Osteocyte (in vitro differentiated cells): ENCODE measurements at places on chromosomes 7 and 10.

GRCh38 chr7:22055226-22055625 is 109.5 kb upstream of the CDCA7L start:
- H3K4me3 ChIP-seq, result no peak overlapping the region
- DNase-seq, result no peak
- H3K4me1 ChIP-seq, result no peaks in the 10 kb centered on the region
- no peaks in the 10 kb centered on the region for H3K36me3 ChIP-seq
- H3K27me3 ChIP-seq, result peaks cover 15% of the 10 kb centered on the region

DNA sequence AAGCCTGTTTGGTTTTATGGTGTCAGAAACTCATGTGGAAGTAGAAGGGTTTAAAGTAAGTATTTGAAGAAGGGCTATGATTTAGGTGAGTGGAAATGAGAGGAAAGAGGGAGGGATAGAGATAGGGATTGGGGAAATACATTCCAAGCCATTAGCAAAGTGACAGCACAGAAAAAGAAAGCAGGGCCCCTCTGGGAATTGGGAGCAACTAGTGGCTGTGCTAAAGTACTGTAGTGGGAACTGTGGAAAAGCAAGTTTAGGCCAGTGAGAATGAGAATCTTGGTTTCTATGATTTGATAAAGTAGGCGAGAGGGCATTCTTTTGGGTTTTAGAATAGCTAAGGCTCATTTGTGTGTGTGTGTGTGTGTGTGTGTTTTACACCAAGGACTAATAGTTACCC is 5.0 kb downstream of the PRKG1 start:
- H3K36me3 ChIP-seq, result no peaks in the 10 kb centered on the region
- H3K4me1 ChIP-seq, result peaks cover 13% of the 10 kb centered on the region
- no peaks in the 10 kb centered on the region for H3K27me3 ChIP-seq

DNA sequence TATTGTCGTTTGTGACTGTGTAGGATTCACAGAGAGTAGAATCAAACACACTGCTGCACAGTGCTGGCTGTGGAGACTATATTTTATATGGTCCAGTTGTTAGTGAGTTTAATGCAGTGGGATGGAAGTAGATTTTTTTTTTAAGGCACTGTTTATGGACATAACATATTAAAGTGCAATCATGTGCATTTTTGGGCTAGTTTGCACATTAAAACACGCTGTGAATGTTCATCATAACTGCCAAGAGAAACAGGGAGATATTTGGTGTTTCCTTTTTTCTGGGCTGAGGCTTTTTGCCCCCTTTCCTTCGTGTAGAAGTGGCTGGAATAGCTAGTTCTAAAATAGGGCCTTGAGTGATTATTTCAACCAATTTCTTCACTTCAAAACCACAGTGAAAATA is 139.2 kb downstream of the MYOF start:
- peak overlapping the region; percentile 62 for H3K27ac ChIP-seq
- no peak for DNase-seq
- peaks cover 69% of the 10 kb centered on the region for H3K36me3 ChIP-seq
- no peak overlapping the region for H3K4me3 ChIP-seq
- H3K4me1 ChIP-seq, result peaks cover 21% of the 10 kb centered on the region
- no peaks in the 10 kb centered on the region for H3K27me3 ChIP-seq

DNA sequence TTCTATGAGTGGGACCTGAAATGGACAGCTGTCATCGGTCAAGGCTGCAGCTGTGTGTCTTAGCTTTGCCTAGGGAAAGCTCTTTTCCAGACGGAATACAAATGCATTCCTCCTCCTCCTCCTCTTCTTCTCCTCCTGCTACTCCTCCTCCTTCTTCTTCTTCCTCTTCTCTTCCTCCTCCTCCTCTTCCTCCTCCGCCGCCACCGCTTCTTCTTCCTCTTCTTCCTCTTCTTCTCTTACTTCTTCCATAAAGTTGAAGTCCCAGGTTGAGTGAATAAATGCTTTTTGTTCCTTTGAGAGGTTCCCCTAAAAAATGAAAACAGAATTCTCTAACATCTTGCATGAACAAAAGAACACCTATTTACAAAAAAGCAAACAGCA is 28.7 kb downstream of the KLF6 start:
- DNase-seq, result peak; percentile 17
- no peak overlapping the region for H3K27ac ChIP-seq
- H3K4me1 ChIP-seq, result peaks cover 7% of the 10 kb centered on the region
- H3K36me3 ChIP-seq, result no peaks in the 10 kb centered on the region
- no peak overlapping the region for H3K4me3 ChIP-seq

- H3K36me3 ChIP-seq, result peaks cover 22% of the 10 kb centered on the region
- no peak for DNase-seq
- H3K4me1 ChIP-seq, result no peaks in the 10 kb centered on the region
- H3K27me3 ChIP-seq, result no peaks in the 10 kb centered on the region
These were observed 19.3 kb downstream of the VKORC1L1 start for GRCh38 chr7:65892161-65892560.

DNA sequence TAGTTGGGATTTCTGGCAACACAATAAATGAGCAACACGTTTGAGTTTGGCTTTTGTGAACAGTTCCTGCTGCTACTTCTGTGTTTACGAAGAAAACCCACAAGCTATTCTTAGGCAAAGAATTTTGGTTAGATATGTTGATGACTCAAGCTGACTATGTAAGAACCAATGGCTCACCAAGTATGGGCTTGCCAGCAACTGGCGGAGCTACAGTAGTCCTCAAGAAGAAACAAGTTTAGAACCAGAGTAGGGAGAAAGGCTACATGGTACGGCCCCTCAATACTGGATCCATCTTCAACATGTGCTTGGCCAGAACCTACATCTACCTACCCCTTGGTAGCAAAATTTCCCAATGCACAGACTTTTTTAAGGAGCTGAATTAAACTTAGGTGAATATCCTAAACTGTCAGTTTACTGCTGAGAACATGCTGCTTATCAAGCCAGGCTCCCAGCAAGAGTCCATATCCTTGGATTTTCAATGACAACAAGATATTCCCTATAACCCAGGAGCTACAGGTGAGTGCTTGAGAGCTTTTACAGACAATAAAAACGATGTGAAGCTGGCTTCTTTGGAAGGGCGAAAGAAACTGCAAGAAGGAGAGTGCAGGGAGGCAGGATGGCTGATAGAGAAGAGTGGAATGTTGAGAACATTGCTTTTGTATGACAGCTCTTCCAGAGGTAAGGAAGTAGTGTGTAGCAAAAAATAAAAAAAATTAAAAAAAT is 74.3 kb upstream of the ASAH2 start:
- peaks cover 3% of the 10 kb centered on the region for H3K36me3 ChIP-seq
- DNase-seq, result no peak
- no peak overlapping the region for H3K4me3 ChIP-seq
- H3K27me3 ChIP-seq, result no peaks in the 10 kb centered on the region
- H3K27ac ChIP-seq, result peak overlapping the region; percentile 16
- peaks cover 26% of the 10 kb centered on the region for H3K4me1 ChIP-seq

GRCh38 chr10:27388761-27389399 is 115.2 kb upstream of the RAB18 start:
- no peaks in the 10 kb centered on the region for H3K36me3 ChIP-seq
- H3K4me1 ChIP-seq, result peaks cover under 1% of the 10 kb centered on the region
- DNase-seq, result no peak
- H3K27ac ChIP-seq, result no peak overlapping the region
- H3K4me3 ChIP-seq, result no peak overlapping the region

GRCh38 chr7:128206747-128207500 is 34.2 kb upstream of the LEP start:
- no peak for DNase-seq
- no peaks in the 10 kb centered on the region for H3K36me3 ChIP-seq
- H3K27ac ChIP-seq, result no peak overlapping the region
- H3K4me1 ChIP-seq, result peaks cover 4% of the 10 kb centered on the region

GRCh38 chr7:28986028-28986764 is 28.1 kb upstream of the TRIL start:
- peaks cover 40% of the 10 kb centered on the region for H3K4me1 ChIP-seq
- H3K27ac ChIP-seq, result peak overlapping the region; percentile 27
- no peaks in the 10 kb centered on the region for H3K27me3 ChIP-seq
- H3K4me3 ChIP-seq, result no peak overlapping the region

GRCh38 chr10:130400890-130401289 is 264.7 kb downstream of the GLRX3 start:
- no peaks in the 10 kb centered on the region for H3K27me3 ChIP-seq
- no peaks in the 10 kb centered on the region for H3K4me1 ChIP-seq
- H3K36me3 ChIP-seq, result no peaks in the 10 kb centered on the region
- no peak overlapping the region for H3K27ac ChIP-seq

- H3K27me3 ChIP-seq, result no peaks in the 10 kb centered on the region
- no peak overlapping the region for H3K4me3 ChIP-seq
- no peak overlapping the region for H3K27ac ChIP-seq
- H3K4me1 ChIP-seq, result no peaks in the 10 kb centered on the region
- DNase-seq, result no peak
These were observed 8.7 kb upstream of the PTPN12 start for GRCh38 chr7:77528368-77528767.

DNA sequence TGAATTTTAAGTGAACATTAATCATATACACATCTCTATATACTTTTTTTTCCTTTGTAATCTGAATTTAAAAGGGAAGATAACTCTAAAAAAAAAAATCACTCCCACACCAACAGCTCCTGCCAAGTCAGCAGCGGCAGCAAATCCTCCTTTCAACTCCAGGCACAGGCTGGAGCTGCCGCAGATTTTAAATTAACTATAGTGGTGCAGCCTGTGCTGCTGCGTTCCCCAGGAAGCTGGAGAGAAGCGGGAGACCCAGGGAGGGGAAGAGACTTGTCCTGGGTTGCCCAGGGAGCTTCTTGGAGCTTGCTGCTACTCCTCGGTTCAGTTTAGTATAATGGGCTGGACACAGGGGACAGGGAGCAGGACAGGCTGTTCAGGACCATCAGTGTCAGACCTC is 32.6 kb upstream of the HSPB1 start:
- peaks cover 13% of the 10 kb centered on the region for H3K4me1 ChIP-seq
- no peak for DNase-seq
- H3K36me3 ChIP-seq, result no peaks in the 10 kb centered on the region
- no peak overlapping the region for H3K27ac ChIP-seq
- H3K4me3 ChIP-seq, result no peak overlapping the region

DNA sequence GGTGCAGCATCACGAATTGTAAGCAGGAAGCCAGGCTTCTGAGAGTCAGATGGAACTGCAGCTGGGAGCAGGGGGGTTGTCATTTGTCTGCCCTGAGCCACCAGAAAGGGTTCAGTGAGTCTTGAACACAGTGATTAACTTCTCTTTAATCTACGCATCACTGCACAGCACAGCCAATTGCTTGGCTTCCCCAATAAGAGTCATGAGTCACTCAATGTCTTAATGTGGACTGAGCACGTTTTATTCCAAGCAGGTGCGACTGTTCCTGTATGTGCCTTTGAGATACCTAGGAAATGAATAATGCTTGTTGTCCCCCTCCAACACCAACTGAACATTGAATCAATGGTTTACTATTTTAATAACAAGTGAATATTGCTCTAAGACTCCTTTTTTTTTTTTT is 26.0 kb upstream of the PLEKHA1 start:
- no peaks in the 10 kb centered on the region for H3K36me3 ChIP-seq
- DNase-seq, result no peak
- peaks cover 10% of the 10 kb centered on the region for H3K4me1 ChIP-seq

DNA sequence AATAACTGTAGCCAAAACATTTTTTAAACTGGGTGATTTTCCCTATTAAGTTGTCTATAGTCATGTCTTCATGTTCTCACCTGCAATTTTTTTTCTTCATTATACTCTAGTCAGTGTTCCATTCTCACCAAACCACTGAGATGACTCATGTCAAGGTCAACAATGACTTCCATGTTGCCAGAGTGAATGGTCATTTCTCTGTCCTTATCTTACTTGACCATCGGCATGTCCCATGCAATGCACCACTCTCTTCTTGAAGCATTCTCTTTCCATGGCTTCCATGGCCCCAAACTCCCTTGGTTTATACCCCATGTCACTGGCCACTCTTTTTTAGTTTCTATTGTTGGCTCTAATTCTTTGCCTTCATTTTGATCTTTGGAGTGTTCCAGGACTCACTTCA is 173.9 kb downstream of the PPP1R17 start:
- H3K4me3 ChIP-seq, result no peak overlapping the region
- DNase-seq, result no peak
- no peaks in the 10 kb centered on the region for H3K27me3 ChIP-seq
- H3K36me3 ChIP-seq, result peaks cover 58% of the 10 kb centered on the region

- peaks cover 2% of the 10 kb centered on the region for H3K4me1 ChIP-seq
- peaks cover 11% of the 10 kb centered on the region for H3K27me3 ChIP-seq
- no peak for DNase-seq
- H3K4me3 ChIP-seq, result no peak overlapping the region
These were observed 42.8 kb upstream of the GNA12 start for GRCh38 chr7:2886900-2887299.

DNA sequence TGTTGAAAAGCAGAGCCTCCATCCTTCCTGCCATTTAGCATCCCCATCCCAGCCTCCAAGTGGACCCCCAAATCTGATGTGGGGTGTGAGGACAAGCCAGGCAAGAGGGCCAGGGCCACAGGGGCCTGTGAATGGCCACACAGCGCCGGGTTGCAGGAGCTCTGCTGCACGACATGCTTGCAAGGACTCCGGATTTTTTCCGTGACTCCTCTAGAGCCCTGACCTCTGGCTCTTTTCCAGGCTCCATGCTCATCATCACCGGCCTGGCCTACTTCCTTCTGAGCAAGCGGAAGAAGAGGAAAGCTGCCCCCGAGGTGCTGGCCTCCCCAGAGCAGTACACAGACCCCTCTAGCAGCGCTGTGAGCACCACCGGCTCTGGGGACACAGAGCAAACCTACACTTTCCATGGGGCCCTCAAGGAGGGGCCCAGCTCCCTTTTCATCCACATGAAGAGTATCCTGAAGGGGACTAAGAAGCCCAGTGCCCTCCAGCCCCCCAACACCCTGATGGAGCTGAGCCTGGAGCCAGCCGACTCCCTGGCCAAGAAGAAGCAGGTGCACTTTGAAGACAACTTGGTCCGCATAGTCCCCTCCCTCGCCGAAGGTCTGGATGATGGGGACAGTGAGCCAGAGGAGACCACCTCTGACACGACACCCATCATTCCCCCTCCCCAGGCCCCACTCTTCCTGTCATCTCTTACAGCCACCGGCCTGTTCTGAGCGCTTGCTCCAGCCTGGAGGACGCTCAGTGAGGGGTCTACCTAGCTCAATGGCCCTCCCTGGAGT is 23.5 kb downstream of the TMEM72 start:
- H3K36me3 ChIP-seq, result no peaks in the 10 kb centered on the region
- no peak for DNase-seq
- no peak overlapping the region for H3K4me3 ChIP-seq
- H3K27ac ChIP-seq, result peak overlapping the region; percentile 44

GRCh38 chr7:83096065-83096580 is 66.6 kb downstream of the PCLO start:
- H3K4me3 ChIP-seq, result no peak overlapping the region
- no peak overlapping the region for H3K27ac ChIP-seq
- H3K36me3 ChIP-seq, result no peaks in the 10 kb centered on the region
- no peaks in the 10 kb centered on the region for H3K4me1 ChIP-seq
- no peak for DNase-seq
- H3K27me3 ChIP-seq, result peaks cover 3% of the 10 kb centered on the region

GRCh38 chr10:27457261-27457945 is 46.7 kb upstream of the RAB18 start:
- no peak overlapping the region for H3K4me3 ChIP-seq
- no peaks in the 10 kb centered on the region for H3K4me1 ChIP-seq
- DNase-seq, result no peak
- peaks cover 68% of the 10 kb centered on the region for H3K27me3 ChIP-seq
- H3K27ac ChIP-seq, result no peak overlapping the region
